ENCODE measurements at places on chromosomes 5 and 9.
A peak's percentile ranks its signal among the peaks of the same experiment; 100 is the strongest.

- DNase-seq, result no peak
Measured at GRCh38 chr9:19641046-19641445, 147.8 kb downstream of the SLC24A2 start.

DNA sequence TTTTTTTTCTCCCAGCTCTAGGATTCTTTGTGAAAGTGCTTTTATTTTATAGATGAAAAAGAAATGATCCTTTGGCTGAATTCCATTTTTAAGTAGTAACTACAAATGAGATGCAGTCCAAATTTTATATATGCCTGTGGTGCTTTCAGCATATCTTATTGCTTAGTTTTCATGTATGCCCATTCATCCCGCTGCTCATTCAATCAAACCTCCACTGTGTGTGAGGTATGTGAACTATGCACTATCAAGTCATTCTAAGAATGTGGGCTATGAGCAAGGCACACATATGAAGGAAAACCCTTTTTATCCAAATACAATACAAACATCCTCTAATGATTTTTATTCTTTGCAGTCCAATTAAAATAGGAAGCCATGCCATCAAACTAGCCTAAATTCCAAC, 1069.1 kb upstream of the DMAC1 start:
- no peak for DNase-seq

DNA sequence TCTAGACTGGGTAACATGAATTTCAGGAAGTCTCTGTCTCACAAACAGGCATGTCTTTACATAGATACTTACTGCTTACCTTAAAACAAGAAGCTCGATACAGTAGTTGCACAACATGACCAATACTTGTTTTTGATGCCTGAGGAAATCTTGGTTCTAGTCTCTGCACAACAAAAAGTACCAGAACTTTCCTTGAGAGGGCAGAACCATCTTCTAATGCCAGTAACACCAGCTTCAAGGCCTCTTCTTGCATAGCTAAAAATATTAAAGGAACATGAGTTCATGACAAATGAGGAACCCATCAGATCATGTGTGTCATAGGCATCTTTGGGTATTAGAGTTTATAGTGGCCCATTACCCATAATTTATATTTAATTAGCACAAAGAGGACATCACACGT, 22.0 kb downstream of the RC3H2 start:
- DNase-seq, result no peak

DNA sequence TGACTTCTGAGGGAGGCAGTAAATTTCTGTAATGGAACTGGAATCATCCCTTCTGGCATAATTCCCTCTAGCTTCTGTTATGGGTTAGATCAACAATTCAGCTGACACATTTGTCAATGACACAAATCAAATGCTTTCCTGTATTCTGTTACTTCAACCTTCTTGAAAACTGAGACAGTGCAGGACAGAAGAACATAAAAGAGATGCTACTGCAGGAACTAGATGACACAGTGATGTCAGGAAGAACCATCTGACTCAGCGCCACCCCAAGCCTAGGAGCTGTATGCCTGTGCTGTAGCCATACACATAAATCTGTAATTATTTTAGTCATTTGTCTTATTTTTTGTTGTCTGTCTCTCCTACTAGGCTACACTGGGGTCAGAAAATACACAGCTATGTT, 18.2 kb upstream of the CEP120 start:
- DNase-seq, result no peak

GRCh38 chr5:175365866-175366265, 78.1 kb downstream of the DRD1 start:
- DNase-seq, result no peak

GRCh38 chr5:99827136-99827535, 708.0 kb upstream of the FAM174A start:
- DNase-seq, result no peak

DNA sequence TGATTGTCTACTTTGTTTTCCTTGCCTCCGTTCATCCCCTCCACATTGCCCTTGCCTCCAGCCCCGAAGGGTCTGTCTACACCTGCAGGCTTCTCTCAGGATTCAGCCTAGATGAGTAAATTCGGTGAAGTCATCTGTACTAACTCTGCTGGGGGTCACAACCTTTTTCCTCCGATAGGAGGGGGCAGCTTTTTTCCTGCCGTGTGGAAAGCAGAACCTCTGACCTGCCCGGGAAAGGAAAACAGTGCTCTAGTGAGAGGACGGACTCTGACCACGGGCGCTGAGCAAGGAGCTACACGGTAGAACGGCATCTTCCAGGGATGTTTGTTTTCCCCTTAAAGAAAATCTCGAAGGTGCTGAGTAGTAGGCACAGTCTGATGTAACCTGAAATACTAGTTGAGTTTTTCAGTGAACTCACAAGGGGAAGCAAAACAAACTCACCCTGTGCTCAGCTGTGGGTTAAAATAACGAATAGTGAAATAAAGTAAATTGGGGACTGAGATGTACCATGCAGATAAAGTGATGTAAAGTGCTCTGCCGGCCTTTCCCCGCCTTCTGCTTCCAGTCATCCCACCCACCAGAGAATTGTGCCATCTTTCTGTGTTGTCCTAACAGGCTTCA, 281.8 kb downstream of the AOPEP start:
- no peak for DNase-seq

GRCh38 chr5:168570490-168571328, 8.5 kb downstream of the PANK3 start:
- no peak for DNase-seq

- DNase-seq, result no peak
Measured at GRCh38 chr5:1134478-1134877, 22.6 kb upstream of the SLC12A7 start.

DNA sequence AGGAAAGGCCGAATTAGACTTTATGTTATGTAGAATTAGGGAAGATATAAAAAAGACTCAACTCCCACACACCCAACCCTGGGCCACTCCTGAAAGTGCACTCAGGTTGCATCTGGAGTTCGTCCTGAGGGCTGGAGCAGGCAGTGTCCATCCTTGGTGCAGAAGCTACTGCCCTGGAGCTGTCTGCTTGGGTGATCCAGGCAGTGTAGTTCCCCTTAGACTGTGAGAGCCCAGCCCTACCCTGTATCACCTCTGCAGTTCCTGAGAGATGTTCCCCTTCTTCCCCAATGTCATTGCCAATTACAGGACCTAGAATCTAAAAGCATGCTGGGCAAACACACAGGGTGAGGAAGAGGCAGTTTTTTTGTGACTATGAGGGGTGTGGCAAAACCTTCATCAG, 368.3 kb upstream of the ST8SIA4 start:
- no peak for DNase-seq

DNA sequence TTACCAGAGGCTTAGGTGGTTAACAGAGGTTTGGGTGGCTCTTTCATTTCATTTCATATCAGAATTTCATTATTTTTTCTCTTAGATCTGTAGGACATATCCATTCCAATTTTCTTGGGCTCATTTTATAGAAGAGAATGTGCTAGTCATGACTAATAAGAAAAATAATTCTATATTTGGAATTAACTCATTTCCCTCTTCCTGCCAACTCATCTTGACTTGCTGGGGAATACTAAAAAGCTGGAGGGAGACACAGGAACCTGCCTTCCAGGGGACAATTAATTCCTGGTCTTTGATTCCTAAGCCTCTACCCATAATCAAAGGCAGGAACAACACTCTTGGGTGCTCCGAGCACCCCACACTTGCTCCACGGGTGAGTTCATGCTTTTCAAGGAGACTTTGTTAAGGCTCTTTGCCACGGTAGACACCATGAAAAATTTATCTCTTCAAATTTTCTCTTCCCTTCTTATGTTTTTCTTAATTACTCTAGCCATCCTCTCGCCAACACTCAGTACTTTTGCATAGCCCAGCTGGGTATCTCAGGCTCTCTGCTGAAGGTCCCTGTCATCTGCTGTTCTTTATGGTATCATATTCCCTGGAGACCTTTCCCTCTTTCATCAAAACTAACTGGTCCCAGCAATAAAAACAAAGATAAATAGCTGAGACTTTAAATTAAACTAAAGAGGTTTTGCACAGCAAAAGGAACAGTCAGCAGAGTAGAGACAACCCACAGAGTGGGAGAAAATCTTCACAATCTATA, 273.9 kb downstream of the NPR3 start:
- no peak for DNase-seq

GRCh38 chr9:88460587-88461332, 72.5 kb downstream of the SPIN1 start:
- no peak for DNase-seq

DNA sequence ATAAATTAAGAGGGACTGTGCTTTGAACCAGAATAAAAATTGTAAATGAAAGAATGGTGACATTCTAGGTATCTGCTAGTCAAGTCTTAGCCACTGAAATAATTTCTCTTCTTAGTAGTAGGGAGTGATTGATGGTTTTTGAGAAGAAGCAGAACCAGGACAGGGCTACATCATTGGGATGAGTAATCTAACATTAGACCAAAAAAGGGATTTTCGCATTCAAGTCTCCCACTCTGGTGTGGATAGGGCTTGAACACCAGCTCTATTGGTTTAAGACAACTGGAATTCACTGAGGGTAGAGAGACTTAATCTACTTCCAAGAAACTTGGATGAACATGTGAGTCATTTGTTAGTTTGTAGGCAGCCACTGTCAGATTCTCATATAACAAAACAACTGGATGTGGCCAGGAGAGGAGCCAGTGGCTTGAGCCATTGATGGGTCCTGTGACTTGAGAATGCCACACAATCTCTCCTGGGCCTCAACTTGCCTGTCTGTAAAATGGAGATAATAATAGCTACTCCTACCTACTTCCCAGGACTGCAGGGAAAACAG, 16.6 kb downstream of the FAT2 start:
- DNase-seq, result no peak

DNA sequence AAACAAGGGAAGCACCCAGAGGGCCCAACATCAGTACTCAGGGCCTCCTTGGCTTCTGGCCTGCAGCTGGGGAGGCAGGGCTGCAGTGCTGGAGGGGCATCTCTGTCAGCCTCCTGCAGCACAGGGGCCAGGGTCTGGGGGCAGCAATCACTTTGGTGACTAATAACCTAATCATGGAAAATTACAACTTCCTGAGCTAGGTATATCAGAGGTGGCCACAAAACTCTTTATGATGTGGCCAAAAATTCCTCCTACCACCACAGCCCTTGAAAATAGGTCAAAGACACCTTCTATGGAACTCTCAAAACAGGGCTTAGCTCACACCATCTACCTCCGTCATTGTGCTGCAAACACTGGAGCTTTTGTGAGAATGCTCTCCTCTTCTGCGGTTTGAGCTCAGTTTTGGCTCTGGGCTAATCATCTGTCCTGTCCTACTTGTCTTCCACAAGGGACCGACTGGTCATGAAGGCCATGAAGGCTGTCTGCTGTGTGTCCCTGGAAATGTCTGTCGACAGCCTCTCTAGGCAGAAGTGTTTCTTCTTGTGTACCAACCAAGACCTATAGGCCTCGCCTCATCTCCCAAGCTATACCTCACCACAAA, 28.6 kb downstream of the CSF2 start:
- no peak for DNase-seq

DNA sequence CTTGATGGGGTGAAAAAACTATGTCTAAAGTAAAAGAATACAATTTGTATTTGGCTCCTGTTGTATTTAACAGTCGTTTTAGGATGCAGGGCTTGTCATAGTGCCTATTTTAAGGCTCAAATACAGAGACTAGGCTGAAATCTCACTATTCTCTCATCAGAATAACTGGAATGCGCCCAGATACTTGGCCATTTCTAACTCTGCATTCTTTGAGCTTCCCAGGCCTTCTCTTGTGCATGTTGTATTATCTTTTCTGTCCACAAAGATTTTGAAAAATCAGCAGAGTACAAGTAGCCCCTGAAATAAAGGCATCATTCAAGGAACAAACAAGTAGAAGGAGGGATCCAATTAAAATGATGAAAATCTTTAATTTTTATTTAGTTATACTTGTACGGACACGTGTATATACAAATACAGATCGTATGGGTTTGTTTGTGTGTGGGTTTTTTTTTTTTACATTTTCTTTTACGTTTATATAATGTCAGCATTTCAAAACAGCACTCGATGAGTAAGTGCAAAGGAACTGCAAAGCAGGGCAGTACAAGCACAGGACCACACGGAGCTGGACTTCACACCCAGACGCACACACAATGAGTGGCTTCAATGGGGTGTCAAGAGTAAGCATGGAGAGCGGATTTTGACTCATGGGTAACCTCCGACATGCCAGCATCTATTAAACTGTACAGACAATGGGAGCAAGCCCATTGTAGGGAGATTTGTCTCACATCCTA, 294.0 kb downstream of the EFNA5 start:
- peak; percentile 17 for DNase-seq

- DNase-seq, result no peak
Measured at GRCh38 chr5:139692679-139693308, 44.6 kb downstream of the CXXC5 start.

DNA sequence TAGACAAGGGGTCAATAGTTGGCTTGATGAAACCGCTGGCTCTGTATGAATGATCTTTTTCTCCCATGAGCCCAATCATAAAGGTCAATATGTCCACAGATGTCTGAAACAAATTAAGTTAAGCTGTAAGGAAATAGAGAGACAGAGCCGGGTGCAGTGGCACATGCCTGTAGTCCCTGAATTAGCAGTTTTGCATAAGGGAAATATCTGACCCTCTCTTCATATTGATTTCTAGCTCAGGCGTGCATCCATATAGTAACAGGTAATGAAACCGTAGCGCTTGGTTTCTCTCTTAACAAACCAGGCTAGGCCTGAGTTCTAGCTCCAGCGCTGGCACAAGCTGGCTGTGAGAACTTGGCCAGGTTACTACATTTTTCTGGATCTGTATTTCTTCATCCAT, 118.1 kb upstream of the ERCC6L2 start:
- DNase-seq, result no peak

DNA sequence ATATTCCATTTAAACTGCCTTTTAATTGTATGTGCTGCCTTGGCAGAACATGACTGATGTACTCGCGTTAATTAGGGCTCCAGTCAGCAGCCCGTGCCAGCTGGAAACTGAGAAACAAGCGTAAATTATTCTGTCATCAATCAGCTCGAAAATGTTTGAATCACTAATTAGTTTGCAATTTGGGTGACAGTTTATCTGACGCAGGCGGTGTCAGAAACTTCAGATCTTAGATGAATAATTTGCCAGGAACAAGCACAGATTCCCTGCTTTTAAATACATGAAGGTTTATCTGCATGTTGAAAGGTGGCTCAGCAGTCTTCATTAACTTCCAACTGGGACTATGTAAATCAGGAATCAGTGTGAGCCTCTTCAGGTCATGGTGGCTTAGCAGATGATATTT, 176.0 kb upstream of the TLE4 start:
- DNase-seq, result no peak

- no peak for DNase-seq
Measured at GRCh38 chr9:86354818-86355309, 654 bp upstream of the TUT7 start.
